ENCODE measurements at places on chromosomes 1 and 21. TPM values are rescaled to one million over a fixed set of nuclear protein-coding genes. Genes with fewer than 3 reads are reported as not detected.

GRCh38 chr1:156477526-156478249 is 22.9 kb downstream of the MEF2D start:
- no peak for DNase-seq

The TARBP1 gene
- 29.0 TPM for total RNA-seq

GRCh38 chr1:180175806-180176205 is 21.1 kb downstream of the QSOX1 start:
- no peak for DNase-seq

- no peak for DNase-seq
These were observed 2.5 kb downstream of the MRPL24 start for GRCh38 chr1:156738407-156738806.

- DNase-seq: no peak
These were observed 57.3 kb upstream of the ZNF648 start for GRCh38 chr1:182118851-182119250.

The ANXA9 gene
- 0.14 TPM for total RNA-seq

GRCh38 chr1:203059485-203059884 is 26.3 kb downstream of the MYOG start:
- DNase-seq: no peak

The HSPA6 gene
- 1.1 TPM for total RNA-seq

- no peak for DNase-seq
These were observed 66.6 kb downstream of the ITSN1 start for GRCh38 chr21:33708874-33709273.

GRCh38 chr1:66312271-66312990 is 221.5 kb upstream of the SGIP1 start:
- DNase-seq: no peak

DNA sequence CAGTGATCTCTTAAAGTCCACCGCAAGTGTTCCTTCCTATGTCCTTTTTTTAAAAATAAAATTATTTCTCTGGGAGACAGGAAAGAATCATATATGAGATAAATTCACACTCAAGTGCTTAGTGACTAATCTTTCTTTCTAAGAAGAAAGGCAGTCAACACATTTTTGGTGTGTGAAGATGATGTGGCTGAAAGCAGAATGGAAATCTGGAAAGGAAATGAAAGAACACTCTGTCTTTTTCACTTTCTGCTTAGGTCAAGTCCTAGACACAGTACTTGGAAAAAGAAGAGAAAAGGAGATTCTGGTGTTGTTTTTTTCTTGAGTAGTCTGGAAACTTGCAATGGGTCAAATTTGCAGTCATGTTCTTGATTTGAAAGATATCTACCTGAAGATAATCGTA is 45.5 kb upstream of the PRRX1 start:
- DNase-seq: no peak

GRCh38 chr1:200298242-200298641 is 111.6 kb downstream of the ZNF281 start:
- DNase-seq: no peak

DNA sequence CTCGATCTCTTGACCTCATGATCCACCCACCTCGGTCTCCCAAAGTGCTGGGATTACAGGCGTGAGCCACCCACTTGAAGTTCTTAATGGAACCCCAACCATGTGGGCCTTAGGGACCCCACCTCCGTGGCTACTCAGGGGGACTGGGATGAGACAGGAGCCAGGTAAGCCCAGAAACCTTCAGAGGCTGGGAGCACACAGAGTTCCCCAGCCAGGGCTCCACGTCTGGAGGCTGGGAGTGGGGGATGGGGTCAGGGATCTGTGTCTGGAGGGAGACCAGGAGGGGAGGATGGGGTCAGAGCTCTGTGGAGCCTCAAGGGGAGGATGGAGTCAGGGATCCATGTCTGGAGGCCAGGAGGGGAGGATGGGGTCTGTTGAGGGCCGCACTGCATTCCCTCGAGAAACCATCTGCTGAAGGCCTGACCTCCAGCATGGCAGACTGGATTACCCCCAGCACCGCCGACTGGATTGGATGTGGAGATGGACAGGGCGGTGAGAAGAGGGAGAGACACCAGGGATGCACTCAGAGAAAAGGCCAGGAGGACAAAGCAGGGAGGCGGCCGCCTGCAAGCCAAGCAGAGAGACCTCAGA is 2.1 kb upstream of the FTCD start:
- DNase-seq: no peak

DNA sequence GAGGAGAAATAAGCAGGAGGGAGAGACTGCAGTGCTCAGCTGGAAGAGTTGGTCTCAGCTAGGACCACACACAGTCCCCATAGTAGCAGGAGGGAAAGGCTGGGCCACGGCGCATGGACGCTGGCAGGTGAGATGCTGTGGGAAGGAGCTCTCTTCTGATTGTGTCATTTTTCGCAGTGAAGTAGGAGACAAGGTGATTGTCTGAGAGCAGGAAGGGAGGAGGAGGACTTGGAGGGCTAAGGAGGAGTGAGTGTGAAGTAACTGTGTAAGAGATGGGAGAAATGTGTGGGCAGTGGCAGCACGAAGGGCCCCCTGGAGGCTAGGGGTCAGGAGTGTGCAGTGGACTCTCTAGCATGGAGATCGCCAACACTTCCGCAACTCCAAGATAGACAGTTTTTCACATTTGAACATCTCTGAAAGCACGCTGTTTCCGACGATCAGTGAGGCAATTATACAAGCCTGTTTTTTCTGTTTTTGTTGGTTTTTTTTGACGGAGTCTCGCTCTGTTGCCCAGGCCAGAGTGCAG is 26.4 kb upstream of the KCNC4 start:
- no peak for DNase-seq

The PPIAL4G gene
- total RNA-seq: 0.05 TPM

GRCh38 chr1:230849451-230850224 is 18.7 kb downstream of the C1orf198 start:
- DNase-seq: no peak

DNA sequence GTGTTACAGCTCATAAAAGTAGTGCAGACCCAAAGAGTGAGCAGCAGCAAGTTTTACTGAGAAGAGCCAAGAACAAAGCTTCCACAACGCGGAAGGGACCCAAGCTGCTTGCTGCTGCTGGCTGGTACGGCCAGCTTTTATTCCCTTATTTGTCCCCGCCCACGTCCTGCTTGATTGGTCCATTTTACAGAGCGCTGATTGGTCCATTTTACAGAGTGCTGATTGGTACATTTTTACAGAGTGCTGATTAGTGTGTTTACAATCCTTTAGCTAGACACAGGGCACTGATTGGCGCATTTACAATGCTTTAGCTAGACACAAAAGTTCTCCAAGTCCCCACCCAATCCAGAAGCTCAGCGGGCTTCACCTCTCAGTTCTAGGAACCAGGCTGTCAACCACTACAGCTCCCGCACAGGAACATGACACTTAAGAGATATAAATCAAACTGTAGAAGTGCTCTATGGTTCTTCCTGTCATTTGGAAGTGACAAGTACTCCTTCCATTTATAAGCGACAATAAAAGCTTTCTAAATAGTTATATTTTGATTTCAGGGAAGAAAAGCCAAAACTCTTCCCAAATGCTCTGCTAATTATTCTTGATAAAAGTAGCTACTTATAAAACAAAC is 28.5 kb downstream of the RNF115 start:
- DNase-seq: no peak

GRCh38 chr1:201476670-201477344 is 7.8 kb upstream of the PHLDA3 start:
- DNase-seq: no peak

Data from thymus (tissue), 14 donors.